Neural crest cell (in vitro differentiated cells): ENCODE measurements at places on chromosomes 3 and 15.
A peak's percentile ranks its signal among the peaks of the same experiment; 100 is the strongest.

DNA sequence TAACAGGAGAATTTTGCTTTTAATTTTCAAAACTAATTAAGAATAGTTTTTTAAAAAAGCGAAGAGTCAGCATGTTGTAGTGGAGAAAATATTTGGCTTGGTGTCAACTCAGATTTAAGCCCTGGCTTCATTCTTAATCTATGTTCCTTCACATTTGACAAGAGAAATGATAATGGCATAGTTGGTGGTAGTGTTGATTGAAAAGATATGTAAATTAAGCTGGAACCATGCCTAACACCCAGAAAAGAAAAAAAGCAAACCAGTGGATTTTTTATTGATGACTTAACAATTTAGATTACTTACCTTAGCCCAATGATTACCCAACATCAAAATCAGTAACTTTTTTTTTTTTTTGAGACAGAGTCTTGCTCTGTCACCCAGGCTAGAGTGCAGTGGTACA, 27.4 kb downstream of the TCAIM start:
- no peak for DNase-seq

- no peak for DNase-seq
These were observed 123.4 kb upstream of the LRRN1 start for GRCh38 chr3:3675801-3676200.

GRCh38 chr3:156682501-156682900, 8.1 kb downstream of the TIPARP start:
- no peak for DNase-seq

- no peak for DNase-seq
These were observed 252 bp downstream of the SIN3A start for GRCh38 chr15:75451202-75451673.

- DNase-seq: no peak
These were observed 61.2 kb downstream of the TSC22D2 start for GRCh38 chr3:150469031-150469930.

DNA sequence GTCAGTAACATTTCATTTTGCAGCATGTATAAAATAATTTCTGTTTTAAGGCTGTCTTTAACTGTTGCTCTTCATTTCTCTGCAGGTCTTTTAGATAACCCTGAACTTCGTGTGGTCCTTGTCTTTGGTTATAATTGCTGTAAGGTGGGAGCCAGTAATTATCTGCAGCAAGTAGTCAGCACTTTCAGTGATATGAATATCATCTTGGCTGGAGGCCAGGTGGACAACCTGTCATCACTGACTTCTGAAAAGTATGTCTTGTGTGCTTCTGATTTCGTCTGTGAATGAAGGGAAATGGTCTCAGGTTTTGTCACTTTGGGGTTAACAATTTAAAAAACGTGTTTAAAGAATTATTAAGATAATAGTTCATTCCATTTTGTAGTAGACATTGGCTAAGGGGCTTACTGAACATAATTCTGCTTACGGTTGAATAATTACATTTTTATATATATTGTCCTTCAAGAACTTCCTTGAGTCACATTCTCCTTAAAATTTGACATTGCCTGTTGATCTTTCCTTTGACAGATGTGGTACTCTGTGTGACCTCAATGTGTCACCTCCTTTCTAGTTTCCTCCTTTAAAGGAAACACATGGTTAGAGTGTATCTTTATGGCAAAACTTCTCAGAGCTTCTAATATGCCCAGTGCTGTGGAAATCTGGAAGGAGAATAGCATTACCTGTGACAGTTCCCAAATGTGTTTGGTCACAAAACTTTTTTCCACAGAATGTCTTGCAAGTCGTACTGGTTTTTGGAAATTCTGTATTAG, 26.3 kb downstream of the FBXO22 start:
- DNase-seq: no peak

DNA sequence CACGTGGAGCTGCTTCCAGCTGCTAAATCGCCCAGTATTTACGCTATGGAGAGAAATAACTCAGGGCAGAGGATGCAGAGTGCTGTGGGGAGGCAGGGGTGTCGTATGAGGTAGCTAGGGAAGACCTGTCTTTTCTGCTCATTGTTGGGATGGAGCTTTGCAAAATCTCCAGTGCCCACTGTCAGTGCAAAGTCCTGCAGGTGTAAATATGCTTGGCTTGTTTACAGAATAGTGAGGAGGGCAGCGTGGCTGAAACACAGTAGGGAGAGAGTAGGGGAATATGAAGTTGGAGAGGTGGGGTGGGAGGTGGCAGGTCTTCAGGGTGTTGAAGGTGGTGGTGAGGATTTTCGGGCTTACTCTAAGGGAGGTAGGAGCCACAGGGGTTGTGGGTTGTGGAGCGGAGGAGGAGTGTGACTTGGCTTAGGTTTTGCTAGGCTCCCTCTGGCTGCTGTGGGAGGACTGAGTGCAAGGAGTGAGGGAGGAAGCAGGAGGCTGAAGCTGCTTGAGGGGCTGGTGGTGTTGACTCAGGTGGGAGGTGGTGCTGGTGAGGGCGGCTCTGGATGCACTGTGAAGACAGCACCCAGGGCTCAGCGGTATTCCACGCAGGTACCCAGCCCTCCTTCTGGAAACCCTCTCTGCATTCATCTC, 125.7 kb downstream of the FBLN2 start:
- no peak for DNase-seq

- no peak for DNase-seq
These were observed 131.8 kb upstream of the UBE2E2 start for GRCh38 chr3:23071296-23071695.

- DNase-seq: peak; percentile 51
These were observed 55.4 kb downstream of the EOMES start for GRCh38 chr3:27666708-27667107.

- no peak for DNase-seq
These were observed 176.9 kb downstream of the STAC start for GRCh38 chr3:36557021-36557707.

DNA sequence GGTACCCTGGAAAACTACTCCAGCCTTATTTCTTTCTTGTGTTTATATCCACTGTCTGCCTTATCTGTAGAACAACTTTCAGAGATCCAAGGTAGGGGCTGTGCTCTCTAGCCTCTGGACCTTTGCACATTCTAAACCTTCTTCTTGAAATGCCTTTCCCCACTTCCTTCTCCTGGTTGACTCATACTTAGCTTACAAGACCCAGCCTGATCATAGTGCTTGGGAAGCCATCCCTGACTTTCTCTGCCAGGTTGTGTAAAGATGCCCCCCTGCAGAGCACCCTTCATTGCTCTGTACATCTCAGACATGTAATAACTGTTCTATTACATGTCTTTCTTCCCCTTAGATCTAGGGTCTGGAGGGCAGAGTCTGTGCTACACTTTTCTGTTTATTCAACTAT, 50.1 kb downstream of the PPM1L start:
- no peak for DNase-seq

- DNase-seq: no peak
These were observed 534.6 kb upstream of the ROBO2 start for GRCh38 chr3:76505202-76505845.
